ENCODE measurements at places on chromosomes 4 and X.

DNA sequence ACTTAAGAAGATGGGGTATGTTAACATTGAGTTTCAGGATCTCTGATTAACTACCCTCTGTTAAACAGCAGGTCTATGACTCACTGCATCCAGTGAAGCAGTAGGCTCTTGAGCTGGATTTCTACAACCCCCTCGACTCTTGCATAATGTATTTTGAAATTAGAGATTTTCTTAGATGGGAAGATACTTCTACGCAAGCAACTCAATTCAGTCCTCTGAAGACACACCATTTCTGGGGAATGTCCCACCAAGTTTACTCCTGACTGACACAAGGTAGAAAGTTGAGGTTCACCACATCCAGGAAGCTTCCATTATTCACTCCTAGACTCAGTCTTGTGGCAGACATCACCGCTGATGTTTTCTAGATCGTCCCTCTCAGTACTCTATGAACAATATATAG is 12.9 kb downstream of the PALLD start:
- peak; percentile 64 for DNase-seq

GRCh38 chr4:16270454-16271328 is 44.4 kb upstream of the TAPT1 start:
- no peak for DNase-seq

DNA sequence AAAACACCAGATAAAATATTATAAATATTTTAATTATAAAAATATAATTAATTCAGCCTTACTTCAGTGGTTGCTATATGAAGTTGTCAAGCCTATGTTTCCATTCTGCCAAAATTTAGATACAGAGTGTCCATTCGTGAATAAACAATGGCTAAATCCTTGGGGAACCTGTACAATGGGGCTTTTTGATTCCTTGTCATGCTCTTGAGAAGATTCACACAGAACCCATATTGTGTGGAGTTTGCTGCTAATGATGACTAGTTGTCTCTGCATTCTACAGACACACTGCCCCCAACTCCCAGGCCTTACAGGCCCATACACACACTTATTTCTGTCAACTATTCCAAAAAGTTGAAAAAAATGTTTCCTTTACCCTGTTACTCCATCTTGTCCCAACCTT is 33.4 kb upstream of the MAGEC2 start:
- no peak for DNase-seq

DNA sequence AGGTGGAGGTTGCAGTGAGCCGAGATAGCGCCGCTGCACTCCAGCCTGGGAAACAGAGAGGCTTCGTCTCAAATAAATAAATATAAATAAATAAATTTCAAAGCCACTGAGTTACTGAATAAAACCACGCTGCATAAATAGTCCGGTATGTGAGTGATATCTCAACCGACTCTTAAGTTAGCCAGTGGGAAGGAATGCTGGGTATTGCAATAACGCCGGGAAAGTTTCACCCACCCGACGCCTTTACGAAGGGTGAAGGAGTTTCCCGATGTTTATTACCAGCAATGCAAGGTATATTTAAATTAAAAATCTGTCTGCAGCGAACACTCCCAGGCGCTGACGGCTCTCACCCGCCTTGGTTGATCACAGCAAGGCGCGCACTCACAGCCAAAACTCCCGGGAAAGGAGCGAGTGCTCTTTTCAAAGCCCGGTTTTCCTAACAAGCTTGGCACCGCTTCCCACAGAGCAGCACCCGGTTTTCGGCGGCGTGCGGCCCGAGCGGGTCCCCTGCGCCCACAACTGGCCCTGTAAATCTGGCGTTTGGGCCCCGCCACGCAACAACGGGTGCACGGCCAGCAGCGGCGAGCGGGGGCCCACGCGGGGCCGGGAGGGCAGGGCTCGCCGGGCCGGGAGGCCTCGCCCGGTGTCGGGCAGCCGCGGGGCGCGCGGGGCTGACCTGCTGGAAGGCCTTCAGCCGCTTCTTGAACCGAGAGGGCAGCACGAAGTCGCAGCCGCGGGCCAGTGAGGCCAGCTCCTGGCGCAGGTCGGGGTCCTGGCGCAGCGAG is 13.7 kb downstream of the PPP2R3B start:
- peak; percentile 52 for DNase-seq

DNA sequence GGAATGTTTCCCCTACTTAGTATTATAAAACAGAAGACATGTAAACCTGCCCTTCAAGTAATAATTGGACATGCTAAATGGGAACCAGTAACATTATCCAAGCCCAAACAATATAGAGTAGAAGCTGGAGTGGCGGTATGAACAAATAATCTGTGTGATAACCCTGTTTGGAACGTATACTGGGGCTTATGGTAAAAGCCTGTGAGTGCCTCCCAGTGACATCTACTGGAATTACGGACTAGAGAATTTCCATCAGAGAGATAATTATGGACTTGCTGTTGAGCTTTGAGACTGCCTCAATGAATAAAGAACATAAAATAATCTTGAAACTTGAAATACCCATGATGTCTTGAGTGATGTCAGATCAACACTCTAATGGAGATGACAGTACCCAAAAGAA is 406.3 kb upstream of the GRIA3 start:
- no peak for DNase-seq

- DNase-seq = no peak
These were observed 130.9 kb upstream of the CASK start for GRCh38 chrX:42054256-42054655.

- peak; percentile 55 for DNase-seq
These were observed 38.4 kb upstream of the PDLIM3 start for GRCh38 chr4:185573651-185574199.

DNA sequence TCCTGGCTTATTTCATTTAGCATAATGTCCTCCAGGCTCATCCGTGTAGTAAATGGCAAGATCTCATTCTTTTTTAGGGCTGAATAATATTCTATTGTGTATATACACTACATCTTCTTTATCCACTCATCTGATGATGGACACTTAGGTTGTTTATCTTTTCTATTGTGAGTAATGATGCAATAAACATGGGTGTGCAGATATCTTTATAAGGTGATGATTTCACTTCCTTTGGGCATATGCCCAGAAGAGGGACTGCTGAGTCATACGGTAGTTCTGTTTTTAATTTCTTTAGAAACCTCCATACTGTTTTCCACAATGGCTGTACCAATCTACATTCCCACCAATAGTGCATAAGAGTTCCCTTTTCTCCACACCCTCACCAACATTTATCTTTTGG is 317.6 kb upstream of the CNKSR2 start:
- DNase-seq = no peak

- DNase-seq = no peak
These were observed 25.2 kb upstream of the HSPA4L start for GRCh38 chr4:127756906-127757305.

DNA sequence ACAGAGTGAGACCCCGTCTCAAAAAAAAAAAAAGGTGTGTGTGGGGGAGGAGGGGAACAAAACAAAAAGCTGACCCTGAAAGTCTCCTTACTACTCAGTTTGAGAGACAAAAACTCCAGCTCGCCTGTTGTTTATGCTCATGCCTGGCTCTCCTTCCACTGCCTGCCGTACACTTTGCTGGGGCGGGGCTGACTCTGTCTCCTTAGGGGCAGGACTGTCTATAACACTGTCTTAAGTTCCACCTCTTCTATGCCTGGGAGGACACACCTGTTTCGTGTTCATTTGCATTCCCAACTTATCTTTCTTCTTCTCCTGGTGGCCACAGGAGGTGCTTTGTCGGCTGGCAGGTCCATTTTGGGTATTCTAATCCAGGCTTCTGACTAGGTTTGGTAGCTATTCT is 81.4 kb downstream of the MTNR1A start:
- no peak for DNase-seq

GRCh38 chrX:53281963-53282695 is 745 bp upstream of the IQSEC2 start:
- DNase-seq = no peak

- DNase-seq = no peak
These were observed 465.9 kb downstream of the MID1IP1 start for GRCh38 chrX:39267176-39267575.

DNA sequence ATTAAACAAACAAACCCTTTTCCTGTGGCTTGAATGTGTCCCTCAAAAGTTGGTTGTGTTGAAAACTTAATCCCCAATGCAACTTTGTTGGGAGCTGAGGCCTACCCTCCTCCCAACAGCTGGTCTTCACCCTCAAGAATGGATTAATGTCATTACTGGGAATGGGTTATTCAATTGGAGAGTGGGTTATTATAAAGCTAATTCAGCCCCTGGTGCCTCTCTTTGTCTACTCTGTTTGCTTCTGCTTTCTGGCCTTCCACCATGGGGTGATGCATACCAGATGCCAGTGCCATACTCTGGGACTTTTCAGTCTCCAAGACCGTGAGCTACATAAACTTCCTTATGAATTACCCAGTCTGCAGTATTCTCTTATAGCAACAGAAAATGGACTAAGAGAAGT is 706.5 kb downstream of the CCSER1 start:
- no peak for DNase-seq

DNA sequence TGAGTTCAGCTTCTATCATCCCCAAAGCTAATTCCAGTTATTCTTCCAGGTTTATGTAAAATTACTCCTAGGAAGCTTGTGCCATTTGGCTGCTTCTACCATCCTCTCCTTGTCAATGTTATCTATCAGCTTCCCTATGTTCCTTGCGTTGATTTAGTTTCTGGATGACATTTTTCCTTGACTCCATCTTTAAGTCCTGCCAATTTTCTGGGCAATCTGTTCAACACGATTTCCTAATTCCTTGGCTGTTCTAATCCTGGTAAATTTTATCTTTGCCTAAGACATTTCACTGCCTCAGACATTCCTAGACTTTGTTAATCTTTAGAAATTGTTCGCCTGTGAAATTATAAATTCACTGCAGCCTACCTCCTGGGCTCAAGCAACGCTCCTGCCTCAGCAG is 125.1 kb downstream of the PDS5A start:
- no peak for DNase-seq

DNA sequence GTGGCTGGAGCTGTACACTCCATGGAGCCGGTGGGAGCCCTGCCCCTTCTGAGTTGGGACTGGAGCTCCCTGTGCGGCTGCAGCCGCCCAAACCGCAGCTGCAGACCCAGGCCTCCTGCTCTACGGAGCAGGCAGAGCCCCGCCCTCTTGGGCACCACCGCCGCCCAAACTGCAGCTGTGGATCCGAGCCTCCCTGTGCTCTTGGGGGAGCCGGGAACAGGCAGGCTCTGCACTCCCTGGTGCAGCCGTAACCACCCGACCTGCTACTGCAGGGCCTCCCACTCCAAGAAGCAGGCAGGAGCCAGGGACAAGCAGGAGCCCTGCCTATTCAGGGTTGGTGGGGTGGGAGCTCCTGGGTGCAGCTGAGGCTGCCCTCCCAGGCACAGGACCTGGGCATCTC is 237.5 kb upstream of the ATP6AP2 start:
- DNase-seq = no peak

- no peak for DNase-seq
These were observed 39.2 kb upstream of the CRMP1 start for GRCh38 chr4:5932035-5932568.

- DNase-seq = no peak
These were observed 8.5 kb downstream of the FGFRL1 start for GRCh38 chr4:1019729-1020470.

DNA sequence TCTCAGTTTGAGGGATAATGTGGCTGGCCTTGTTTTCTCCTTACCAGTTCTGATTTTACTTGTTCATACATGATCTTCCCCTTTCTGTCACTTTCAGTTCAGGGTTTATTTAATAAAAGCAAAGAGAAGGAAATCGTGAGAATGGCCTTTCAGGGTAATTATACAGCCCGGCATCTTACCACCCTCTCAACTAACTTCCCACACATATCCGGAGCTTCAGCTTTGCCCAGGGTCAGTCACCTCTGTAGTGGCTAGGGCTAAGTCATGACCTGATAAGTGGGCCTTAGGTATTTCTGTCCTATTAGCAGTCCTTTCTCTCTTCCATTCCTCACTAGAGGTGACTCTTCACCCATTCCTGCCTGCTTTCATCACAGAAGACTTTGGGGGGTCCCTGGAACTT is 15.8 kb downstream of the TRPC5 start:
- no peak for DNase-seq

DNA sequence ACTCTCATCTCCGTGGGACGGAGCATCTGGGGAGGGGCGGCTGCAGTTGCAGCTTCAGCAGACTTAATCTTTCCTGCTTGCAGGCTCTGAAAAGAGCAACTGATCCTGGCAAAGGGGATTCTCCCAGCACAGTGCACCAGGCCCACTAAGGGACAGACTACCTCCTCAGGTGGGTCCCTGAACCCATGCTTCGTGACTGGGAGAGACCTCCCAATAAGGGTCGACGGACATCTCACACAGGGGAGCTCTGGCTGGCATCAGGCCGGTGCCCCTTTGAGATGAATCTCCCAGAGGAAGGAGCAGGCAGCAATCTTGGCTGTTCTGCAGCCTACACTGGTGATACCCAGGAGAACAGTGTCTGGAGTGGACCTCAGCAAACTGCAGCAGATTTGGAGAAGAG is 303.3 kb upstream of the FGF16 start:
- no peak for DNase-seq

GRCh38 chr4:165489786-165490185 is 111.0 kb downstream of the CPE start:
- DNase-seq = peak; percentile 9

DNA sequence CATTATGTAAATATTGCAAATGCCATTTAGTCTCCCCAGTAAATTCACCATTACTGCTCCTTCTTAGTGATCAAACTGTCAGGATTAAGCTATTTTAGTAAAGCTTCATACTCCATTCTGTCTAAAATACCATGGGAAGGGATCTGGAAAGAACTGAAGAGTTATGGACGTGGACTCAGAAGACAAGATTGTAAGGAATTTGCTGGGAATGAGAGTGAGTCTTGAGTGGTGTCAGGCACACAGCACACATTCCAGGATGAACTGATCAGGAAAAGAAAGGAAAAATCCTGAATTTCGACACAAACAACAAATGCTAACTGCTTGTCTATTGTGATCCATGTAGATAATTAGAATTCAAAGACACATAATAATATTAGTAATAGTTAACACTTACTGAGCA is 311.0 kb downstream of the CENPC start:
- DNase-seq = peak; percentile 18

GRCh38 chr4:168717847-168718246 is 221.0 kb downstream of the PALLD start:
- peak; percentile 58 for DNase-seq

DNA sequence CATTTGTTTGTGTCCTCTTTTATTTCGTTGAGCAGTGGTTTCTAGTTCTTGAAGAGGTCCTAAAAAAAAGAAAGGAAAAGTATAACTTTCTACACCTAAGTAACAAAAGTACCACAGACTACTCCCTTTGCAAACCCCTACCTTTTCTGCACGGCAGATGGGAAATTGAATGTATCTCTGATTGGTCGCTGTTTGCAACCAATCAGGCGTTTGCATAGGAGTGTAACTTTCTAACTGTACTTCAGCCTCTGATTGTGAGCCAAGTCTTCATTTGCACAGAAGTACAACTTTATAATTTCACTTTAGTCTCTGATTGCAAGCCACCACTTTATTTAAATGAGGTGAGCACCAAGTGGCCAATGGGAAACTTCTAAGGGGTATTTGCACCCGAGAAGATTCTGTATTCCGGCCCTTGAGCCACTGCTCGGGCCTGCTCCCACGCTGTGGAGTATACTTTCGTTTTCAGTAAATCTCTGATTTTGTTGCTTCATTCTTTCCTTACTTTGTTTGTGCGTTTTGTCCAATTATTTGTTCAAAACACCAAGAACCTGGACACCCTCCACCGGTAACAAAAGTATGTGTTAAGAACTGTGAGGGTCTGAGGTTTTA is 40.3 kb upstream of the FHL1 start:
- DNase-seq = no peak
